Activated T-cell treated with anti-CD3 and anti-CD28 coated beads, Interleukin-2, amount 50 U/mL, for 72 hours (primary cell): ENCODE measurements at places on chromosomes 5 and 9. TPM values are rescaled to one million over a fixed set of nuclear protein-coding genes. Genes with fewer than 3 reads are reported as not detected.

DNA sequence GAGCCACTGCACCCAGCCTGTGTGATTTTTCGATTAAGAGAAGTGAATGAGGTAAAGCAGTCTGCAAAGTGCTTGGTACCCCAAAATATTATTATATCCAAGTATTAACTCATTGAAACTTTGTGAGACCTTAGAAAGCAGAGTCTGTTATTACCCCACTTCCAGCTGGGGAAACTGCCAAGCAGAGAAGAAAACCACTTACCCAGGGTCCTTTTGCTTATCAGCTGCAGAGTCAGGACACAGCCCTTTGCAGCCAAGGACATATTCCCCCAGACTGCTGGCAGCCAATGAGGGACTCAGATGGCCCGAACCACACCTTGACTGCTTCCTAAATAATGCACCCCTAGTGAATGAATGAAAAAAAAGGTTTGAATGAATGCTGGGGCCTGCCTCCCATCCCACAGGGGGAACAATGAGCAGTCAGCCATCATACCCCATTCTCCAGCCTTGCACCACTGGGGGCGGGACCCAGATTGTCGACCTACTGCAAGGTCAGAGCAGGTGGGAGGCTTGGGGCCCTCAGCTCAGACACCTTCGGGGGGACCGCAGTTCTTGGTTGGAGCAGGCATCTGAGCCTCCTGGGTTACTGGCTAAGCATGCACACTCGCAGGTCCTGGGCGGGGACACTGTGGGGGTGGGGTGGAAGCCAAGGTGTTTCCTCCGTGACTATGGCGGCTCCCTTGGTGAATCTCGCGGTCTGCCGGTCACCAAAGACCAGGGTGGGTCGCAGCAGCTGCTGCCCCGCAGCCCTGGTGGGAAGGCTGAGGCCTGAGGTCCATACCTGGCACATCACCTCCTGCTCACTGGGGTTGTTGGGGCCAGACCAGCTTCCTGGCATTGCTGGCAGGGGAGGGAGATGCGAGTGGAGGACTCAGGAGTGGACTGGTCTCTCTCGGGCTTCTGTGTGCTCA is 29.7 kb downstream of the PRRT1B start:
- no peak for DNase-seq
- no peaks in the 10 kb centered on the region for H3K27me3 ChIP-seq
- H3K27ac ChIP-seq, result no peak overlapping the region
- no peak overlapping the region for H3K4me3 ChIP-seq
- peaks cover 21% of the 10 kb centered on the region for H3K36me3 ChIP-seq

- H3K4me3 ChIP-seq, result no peak overlapping the region
- no peaks in the 10 kb centered on the region for H3K4me1 ChIP-seq
- DNase-seq, result no peak
- no peak overlapping the region for H3K27ac ChIP-seq
- peaks cover 49% of the 10 kb centered on the region for H3K27me3 ChIP-seq
Observed at GRCh38 chr5:103243665-103244064, 14.9 kb upstream of the MACIR start.

- peaks cover 13% of the 10 kb centered on the region for H3K4me1 ChIP-seq
- H3K27ac ChIP-seq, result no peak overlapping the region
- no peak for DNase-seq
- H3K36me3 ChIP-seq, result no peaks in the 10 kb centered on the region
- no peaks in the 10 kb centered on the region for H3K27me3 ChIP-seq
Observed at GRCh38 chr5:126998201-126998631, 32.1 kb downstream of the MARCHF3 start.

The GABRA1 gene
- not detected for total RNA-seq

GRCh38 chr5:1347571-1347970 is 2.7 kb upstream of the CLPTM1L start:
- H3K4me1 ChIP-seq, result peaks cover 23% of the 10 kb centered on the region
- H3K27me3 ChIP-seq, result no peaks in the 10 kb centered on the region
- no peak overlapping the region for H3K27ac ChIP-seq
- peaks cover 5% of the 10 kb centered on the region for H3K36me3 ChIP-seq
- H3K4me3 ChIP-seq, result no peak overlapping the region
- no peak for DNase-seq

DNA sequence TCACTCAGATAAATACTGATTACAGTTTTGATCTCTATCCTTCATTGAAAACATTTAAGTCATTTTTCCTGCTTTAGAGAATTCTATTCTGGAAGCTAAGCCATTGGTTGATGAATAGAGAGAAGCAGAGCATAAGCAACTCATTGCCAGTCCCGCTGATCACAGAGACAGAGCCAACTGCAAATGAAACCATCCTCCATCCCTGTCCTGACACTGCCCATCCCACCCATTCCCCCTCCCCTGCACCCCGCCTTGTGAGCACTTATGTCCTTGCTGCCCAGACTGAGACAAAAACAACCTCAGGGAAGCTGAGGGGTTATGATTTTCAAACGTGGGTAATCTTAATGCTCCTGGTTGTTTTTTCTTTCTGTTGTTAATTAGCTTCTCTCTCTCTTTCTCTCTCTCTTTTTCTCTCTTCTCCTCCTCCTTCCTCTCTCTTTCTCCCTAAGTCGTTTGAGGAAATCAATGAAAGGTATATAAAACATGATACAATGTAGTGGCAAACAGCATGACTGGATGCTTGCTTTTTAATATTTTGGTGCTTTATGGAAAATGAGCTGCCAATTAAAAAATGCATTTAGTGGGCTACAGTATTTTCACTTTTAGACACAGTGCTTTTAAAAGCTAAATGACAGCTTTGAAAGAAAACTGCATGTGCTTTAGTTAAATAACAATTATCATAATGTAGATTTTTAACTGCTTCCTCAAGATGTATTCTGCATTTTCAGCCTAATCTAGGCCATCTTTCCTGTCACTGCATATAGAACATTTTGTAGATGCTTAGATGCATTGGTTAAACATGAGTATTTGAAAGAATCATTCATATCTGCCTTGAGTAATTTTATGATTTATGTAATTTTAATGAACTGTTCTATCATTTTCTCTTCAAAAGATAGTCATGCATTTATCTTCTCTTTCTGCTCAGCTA is 57.3 kb downstream of the CMYA5 start:
- DNase-seq, result no peak
- no peak overlapping the region for H3K4me3 ChIP-seq
- H3K4me1 ChIP-seq, result no peaks in the 10 kb centered on the region
- peaks cover 26% of the 10 kb centered on the region for H3K27me3 ChIP-seq

DNA sequence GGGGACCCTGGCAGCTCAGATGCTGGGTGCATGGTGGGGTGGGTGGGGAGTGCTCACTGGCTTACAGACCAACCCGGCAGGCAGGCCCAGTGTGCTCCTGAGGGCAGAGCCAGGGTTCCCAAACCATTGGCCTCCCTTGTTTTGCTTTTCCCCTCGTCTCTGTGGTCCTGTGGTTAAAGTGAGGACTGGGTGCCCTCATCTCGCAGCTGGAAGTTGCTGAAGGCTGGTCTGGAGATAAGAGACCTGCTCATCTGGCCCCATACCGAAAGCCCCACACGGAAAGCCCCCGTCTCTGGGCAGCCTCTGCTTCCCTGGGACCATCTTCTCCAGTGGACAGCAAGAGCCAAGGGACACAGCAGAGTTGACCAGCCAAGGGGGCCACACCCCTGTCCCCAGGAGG is 9.8 kb upstream of the NACC2 start:
- DNase-seq, result no peak
- no peak overlapping the region for H3K27ac ChIP-seq
- peaks cover 36% of the 10 kb centered on the region for H3K4me1 ChIP-seq
- H3K36me3 ChIP-seq, result peaks cover 3% of the 10 kb centered on the region
- no peak overlapping the region for H3K4me3 ChIP-seq

DNA sequence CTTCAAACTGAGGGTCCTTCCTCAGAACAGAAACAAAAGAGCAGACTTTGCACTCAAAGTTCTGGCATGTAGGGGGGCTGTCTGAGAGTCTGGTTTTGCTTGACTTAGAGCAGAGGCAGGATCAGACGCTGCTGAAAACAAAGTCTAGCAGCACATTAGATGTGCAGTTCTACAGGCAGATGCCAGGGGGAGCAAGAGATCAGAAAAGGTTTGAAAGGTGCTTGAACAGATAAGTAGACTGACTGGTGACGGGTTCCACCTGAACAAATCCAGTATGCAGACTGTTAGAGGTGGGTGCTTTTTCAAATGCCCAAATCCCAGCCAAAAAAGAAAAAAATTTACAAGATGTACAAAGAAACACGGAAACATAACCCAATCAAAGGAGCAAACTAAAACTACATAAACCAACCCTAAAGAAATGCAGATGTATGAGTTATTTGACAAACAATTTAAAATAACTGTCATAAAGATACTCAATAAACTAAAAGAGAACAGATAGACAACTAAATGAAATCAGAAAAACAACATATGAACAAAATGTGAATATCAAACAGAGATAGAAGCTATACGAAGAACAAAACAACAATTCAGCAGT is 194.7 kb upstream of the FREM1 start:
- no peaks in the 10 kb centered on the region for H3K4me1 ChIP-seq
- H3K4me3 ChIP-seq, result no peak overlapping the region
- no peaks in the 10 kb centered on the region for H3K36me3 ChIP-seq
- DNase-seq, result peak; percentile 35
- H3K27me3 ChIP-seq, result peaks cover 6% of the 10 kb centered on the region
- H3K27ac ChIP-seq, result no peak overlapping the region

DNA sequence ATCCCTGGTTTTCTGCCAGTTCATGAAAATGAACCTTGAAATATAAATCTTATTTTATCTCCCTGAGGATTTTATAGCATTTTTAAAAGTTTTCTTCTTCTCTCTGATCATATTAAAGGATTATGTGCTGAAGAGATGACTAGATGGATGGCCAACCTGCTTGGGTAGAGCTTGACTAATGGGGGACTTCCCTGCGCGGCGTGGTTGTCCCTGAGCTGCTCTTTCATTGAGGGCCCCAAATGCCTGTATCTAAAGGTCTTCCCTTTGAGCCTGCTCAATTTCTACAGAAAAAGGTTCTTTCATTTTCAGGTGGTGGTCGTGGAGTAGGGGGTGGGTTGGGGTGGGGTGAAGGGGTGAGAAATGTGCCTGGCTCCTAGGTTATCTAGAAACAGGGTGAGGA is 20.5 kb upstream of the CDKN2AIPNL start:
- no peak overlapping the region for H3K27ac ChIP-seq
- no peaks in the 10 kb centered on the region for H3K27me3 ChIP-seq
- H3K4me3 ChIP-seq, result no peak overlapping the region
- no peaks in the 10 kb centered on the region for H3K36me3 ChIP-seq
- peak; percentile 40 for DNase-seq

GRCh38 chr9:98955259-98955658 is 11.6 kb downstream of the COL15A1 start:
- no peaks in the 10 kb centered on the region for H3K4me1 ChIP-seq
- DNase-seq, result no peak
- peaks cover 32% of the 10 kb centered on the region for H3K27me3 ChIP-seq
- peaks cover 3% of the 10 kb centered on the region for H3K36me3 ChIP-seq

- H3K36me3 ChIP-seq, result peaks cover 12% of the 10 kb centered on the region
- H3K4me3 ChIP-seq, result no peak overlapping the region
- DNase-seq, result no peak
- H3K27me3 ChIP-seq, result no peaks in the 10 kb centered on the region
Observed at GRCh38 chr5:78341440-78341839, 19.0 kb upstream of the SCAMP1 start.

The LCN1 gene
- not detected for total RNA-seq

The FOCAD gene
- total RNA-seq, result 29.6 TPM

DNA sequence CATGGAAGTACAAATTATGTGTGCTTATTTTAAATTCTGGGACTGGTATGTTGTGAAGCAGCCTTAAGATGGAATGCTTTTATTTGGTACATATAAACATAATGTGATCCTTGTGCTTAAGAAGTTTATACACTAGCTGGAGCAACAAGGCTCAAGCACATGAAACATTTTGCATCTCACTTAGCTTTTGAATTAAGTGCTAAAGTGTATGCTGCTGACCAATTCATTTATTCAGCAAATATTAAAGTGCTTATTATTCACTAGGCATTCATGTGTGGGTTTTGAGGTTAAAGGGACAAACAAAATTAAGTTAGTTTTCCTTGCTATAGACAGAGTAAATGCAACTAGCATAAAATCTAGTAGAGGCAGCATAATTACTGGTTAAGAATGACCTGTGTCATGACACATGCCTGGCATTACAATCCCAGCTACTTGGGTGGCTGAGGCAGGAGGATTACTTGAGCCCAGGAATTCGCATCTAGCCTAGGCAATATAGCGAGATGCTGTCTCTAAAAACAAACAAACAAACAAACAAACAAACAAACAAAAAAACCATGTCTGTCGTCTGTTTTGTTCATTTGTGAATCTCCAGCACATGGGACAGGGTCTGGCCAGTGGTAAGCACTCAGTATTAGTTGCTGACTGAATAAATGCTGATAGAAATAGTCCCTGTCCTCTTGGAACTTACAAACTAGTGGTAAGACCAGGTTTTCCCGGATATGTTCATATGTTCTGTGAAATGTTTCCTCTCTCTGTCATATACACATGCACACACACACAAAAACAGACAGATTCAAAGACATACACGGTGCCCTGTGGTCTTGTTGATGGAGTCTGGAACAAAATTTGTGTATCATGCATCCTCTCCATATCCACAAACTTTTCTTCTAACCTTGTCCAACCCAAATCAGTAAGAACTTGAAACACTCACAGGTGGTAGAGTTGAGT is 41.9 kb upstream of the TNFAIP8 start:
- H3K4me1 ChIP-seq, result peaks cover 97% of the 10 kb centered on the region
- H3K36me3 ChIP-seq, result peaks cover 8% of the 10 kb centered on the region
- peak overlapping the region; percentile 80 for H3K4me3 ChIP-seq
- no peak for DNase-seq
- peak overlapping the region; percentile 91 for H3K27ac ChIP-seq
- no peaks in the 10 kb centered on the region for H3K27me3 ChIP-seq

The OR1J2 gene
- total RNA-seq, result not detected

DNA sequence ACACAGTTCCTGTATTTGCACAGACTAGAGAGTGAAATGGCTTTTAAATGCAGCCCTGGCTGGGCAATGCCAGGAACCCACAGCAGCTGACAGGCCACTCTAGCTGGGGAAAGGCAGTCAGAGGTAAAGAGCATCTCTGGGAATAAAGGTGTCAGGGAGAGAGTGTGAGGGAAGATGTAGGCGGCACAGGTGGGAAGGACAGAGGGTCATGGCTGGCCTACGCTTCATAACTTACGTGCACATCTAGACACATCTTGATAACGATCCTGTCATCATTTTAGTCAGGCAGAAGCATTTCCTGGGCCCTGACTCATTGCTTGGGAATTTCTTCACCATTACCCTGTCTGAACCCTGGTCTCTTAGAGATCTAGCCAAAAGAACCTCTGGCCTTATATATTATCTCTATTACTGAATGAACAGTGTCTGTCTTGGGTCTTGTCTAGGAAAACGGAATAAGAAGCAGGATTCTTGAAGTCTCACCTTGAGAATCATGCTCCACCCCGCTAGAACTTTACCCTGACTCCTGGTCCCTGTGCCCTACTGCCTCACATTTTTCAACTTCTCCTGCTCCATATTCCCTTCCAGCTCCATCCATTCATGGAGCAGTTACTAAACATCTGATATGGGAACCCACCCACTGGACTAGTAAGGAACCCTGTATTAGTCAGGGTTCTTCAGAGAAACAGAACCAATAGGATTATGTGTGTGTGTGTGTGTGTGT is 106.4 kb upstream of the ELL2 start:
- H3K27ac ChIP-seq, result peak overlapping the region; percentile 32
- H3K4me3 ChIP-seq, result peak overlapping the region; percentile 52
- H3K4me1 ChIP-seq, result peaks cover 65% of the 10 kb centered on the region
- no peaks in the 10 kb centered on the region for H3K36me3 ChIP-seq

The PNPLA7 gene
- 6.8 TPM for total RNA-seq

The BHMT2 gene
- total RNA-seq, result not detected
